Daoy (cell line): ENCODE measurements at places on chromosomes 3 and 15. TPM values are rescaled to one million over a fixed set of nuclear protein-coding genes. Genes with fewer than 3 reads are reported as not detected.
A peak's percentile ranks its signal among the peaks of the same experiment; 100 is the strongest.

Gene CPLX3
- total RNA-seq: not detected in 2 replicates

DNA sequence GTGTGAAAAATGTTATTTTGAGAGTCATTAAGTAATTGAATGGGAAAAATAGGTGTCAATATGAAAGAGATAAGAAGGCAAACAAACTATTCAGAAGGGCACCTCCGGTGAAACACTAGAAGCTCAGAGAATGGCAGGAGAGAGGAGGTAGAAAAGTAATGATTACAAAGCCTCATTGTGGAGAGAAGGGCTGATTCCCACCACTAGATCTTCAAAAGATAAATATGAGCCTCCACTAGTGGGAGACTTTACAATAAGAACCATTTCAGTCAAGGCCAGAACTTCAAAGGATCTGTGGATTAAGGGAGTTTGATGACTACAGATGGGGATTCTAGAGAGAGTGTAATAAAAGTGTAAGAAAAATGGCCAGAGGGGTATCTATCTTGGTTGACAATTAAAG, 535.6 kb downstream of the NLGN1 start:
- no peak for DNase-seq

GRCh38 chr3:17412950-17413530, 329.4 kb downstream of the TBC1D5 start:
- peak; percentile 17 for DNase-seq

DNA sequence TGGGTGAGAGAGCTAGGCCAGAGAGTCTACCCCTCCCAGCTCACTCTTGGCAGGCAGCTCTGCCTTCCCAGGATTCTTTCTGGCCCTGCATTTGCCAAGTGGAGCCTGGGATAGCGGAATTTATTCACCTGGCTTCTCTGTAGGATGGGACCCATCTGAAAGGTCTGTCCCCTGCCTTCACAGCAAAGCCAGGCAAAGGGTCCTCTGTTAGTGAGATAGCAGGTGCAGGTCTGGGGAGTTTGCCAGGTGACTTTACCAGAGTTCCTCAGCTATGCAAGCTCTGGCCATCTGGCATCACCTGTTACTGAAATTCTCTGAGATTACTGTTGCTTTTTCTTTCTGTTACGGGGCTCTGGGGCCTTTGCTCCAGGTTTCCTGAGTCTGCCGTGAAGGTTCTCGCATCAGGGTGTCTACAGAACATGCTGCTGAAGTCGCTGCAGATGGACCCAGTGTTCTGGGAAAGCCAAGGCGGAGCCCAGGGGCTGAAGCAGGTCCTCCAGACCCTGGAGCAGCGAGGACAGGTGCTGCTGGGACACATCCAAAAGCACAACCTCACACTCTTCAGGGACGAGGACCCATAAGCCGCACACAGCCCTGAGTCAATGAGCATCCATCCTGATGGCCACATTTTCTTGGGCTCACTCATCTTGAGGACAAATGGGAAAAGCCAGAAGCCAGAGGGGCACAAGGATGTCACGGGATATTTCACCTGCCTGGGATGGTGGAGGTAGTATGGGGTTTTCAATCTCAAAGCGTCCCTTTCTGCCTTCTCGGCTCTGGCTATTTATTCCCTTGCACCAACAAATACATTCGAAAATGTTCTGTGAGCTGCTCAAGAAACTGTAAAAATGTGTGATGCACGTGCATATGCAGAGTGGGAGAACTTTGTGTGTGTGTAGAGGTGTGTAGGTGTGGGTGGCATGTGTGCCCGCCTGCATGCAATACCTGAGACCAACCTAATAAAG, 49.8 kb downstream of the POMGNT2 start:
- DNase-seq: no peak

DNA sequence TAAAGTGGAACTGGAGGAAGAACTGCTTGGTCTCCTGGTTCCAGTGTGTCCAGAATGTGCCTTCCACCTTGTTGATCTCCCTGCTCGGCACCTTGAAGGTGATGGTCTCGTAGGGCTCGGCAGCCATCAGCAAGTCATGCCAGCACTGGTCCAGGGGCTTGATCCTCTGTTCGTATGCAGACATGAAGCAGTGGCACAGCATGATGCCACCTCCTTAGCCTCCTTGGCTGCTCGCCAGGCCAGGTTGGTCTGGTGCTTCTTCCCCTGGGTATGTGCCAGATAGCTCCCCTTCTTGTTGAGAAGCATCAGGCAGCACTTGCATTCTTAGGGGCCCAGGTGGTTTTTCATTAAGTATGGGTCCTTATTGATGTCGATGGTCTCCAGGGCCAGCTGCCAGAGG, 17.8 kb upstream of the TXNRD3 start:
- no peak for DNase-seq

- peak; percentile 12 for DNase-seq
These were observed 136.0 kb downstream of the KCNMB2 start for GRCh38 chr3:178672275-178672674.

Gene GPR149
- total RNA-seq: not detected in 2 replicates

DNA sequence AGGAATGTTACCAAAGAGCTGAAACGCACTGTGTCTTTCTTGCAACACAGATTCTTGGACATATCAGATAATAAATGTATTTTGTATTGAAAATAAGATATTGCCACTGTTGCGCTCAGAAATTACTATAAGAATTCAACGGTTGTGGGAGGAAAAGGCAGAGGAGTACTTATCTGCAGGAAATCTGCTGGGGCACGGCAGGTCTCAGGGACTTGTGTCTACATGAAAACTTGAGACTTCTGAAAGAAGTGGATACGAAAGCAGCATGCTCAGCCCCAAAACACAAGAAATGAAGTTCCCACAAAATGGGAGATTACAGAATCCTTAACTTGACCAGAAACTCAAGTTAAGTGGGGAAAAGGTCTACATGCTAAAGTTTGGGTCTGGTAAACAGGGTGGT, 86.5 kb downstream of the IGSF11 start:
- DNase-seq: no peak

DNA sequence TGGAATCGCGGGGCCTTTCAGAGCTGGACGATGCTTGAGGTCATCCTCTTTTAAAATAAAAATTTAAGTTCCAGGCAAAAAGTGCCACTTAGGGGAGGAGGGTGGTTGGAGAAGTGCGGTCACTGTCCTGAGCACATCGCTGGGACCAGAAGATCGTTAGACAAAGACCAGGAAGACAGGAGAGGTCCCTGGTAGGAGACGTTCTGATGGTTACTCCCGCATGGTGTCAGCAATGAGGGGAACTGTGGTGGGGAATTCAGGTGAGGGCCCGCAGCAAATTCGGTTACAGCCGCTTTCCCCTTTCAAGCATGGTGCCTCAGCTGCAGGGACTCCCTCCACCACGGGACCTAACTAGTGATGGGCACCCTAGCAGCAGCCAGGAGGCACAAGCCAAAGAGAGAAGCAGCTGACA, 1.0 kb upstream of the ISY1 start:
- peak; percentile 40 for DNase-seq

- peak; percentile 22 for DNase-seq
These were observed 134.3 kb downstream of the POLQ start for GRCh38 chr3:121411523-121411922.

DNA sequence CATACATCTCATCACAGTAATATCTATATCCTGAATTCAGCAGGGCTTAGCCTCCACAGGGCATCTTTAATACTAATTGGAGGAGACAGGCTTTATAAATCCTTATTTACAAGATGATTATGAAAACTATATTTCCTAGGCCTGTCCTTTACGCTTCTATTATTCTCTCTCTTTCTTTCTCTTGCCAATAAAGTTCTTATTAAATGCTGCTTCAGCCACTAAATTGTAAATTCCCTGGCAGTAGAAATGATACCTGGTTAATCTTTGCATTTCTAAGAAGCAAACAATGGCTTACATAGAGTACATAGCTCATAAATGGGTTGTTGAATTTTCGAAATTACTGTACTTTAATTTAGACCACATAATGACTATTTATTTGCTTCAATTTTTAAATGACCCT, 43.5 kb downstream of the TNIK start:
- no peak for DNase-seq

DNA sequence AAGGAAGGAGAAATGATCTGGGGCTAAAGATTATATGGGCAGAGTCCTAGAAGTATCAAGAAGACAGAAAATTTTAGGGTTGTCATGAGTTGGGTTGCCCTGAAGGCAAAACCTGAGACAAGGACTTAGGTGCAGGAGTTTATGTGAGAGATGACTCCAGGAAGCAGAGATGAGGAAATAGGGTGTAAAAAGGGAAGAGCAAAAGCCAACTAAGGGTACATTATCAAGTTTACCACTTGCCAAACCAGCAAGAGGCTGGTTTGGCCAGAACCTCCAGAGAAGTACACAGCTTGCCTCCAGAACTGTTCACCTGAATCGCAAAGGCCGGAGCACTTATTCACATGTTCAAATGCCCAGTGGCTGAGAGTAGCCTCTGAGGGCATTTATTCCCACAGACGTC, 116.7 kb downstream of the FHIT start:
- no peak for DNase-seq

Gene CPNE9
- not detected in 2 replicates for total RNA-seq

DNA sequence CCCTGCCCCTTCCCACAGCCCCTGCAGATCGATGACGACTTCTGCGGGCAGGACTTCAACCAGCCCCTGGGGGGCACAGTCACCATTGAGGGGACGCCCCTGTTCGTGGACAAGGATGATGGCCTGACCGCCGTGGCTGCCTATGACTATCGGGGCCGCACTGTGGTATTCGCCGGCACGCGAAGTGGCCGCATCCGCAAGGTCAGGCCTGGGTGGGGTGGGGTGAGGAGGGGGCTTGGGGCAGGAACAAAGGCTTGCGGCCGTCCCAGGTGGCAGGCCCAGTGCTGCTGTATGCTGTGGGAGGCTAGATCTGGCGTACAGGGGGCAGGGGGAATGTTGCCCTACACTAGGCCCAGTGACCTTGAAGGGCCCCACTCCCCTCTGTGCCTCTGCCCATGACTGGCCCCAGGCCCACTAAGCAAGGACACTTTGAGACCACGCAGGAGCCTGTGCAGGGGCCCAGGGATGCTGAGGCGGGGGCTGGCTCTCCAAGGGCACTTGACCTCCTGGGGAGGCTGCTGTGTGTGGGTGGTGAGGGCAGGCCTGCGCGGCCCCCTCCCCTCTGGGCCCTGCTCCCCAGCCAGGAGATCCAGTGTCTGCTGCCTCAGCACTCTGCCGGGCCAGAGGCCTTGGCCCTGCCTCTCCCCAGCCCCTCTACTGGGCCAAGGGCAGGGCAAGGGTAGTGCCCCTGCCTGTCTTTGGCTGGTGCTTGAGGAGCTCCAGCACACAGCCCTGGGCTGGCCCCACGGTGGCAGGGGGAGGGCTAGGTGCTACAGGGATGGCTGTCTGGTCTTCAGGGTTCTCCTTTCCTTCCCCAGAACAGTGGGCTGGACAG, 8.7 kb downstream of the PLXNA1 start:
- DNase-seq: no peak

GRCh38 chr15:31262143-31262530, 64.5 kb upstream of the KLF13 start:
- no peak for DNase-seq

DNA sequence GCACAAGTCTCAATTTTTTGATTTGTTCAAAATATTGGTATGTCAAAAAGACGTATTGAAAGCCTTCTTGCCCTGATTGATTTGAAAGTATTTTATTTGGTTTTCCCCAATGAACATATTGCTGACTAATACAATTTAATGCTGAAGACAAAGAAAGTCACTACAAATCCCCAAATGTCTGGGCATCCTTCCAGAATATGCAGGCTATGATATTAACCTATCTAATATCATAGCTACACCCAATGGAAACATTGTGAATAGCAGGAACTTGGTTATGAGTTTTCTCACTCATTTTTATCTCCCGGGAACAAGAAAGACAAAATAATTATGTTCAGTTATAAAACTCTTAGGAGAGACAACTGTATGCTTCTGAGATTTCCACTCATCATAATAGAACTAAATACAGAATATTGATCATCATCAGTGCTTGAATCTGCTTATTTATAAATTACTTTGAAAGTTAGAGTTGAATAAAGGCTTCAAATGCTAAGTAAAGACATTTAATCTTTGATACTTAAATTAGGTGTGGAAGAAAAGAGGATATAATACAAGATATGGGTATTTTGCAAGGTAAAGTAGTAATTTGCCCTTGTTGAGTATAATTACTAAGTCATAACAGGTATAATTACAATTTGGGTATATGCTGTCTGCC, 483.9 kb downstream of the RBMS3 start:
- peak; percentile 58 for DNase-seq

Gene COL8A1
- total RNA-seq: 4.7 and 5.2 TPM in 2 replicates

Gene FMN1
- 4.9 and 5.7 TPM in 2 replicates for total RNA-seq

GRCh38 chr3:176692966-176693785, 504.1 kb downstream of the TBL1XR1 start:
- no peak for DNase-seq

Gene TTLL13
- 0.06 TPM in 1 of 2 replicates, not detected in the other for total RNA-seq

Gene CDHR4
- total RNA-seq: not detected in 2 replicates

DNA sequence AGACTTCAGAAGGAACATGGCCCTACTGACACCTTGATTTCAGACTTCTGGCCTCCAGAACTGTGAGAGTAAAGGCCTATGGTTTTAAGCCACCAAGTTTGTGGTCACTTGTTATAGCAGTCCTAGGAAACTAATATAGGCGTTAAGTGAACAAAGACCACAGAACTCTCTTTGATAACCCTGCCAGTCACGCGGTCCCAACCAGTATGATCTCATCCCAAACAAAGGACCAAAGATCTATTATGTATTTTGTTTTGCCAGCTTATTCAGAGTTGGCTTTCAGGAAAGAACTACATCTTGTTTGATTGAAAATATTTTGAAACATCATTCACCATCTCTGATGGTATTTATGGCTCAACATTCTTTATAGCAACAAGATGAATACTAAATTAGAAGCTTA, 294.4 kb upstream of the SLCO3A1 start:
- no peak for DNase-seq

Gene ANKUB1
- not detected in 2 replicates for total RNA-seq

GRCh38 chr3:111072031-111072921, 660 bp downstream of the NECTIN3 start:
- peak; percentile 58 for DNase-seq

DNA sequence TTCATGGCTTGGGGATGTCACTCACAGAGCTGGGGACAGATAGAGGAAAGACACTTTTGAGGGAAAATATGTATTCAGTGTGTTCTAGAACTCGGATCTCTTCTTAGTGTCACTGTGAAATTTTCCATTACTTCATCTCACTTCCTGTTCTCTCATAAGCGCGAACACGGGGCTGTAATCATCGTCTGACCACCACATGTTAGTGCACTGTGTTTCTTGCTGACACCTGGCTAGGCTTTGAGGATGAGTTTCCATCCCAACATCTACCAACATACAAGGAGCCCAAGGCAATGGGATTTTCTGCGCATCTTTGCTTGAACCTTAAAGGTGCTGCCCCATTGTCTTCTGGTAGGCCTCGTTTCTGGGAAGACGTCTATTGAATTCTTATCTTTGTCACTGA, 84.0 kb downstream of the LIPC start:
- DNase-seq: no peak

GRCh38 chr3:106533093-106533787, 664.4 kb upstream of the CBLB start:
- peak; percentile 13 for DNase-seq
